ENCODE measurements at places on chromosomes 1 and 21.

- no peak for DNase-seq
These were observed 58.6 kb downstream of the MAST2 start for GRCh38 chr1:45862008-45862407.

GRCh38 chr1:156203331-156203730, 9.4 kb downstream of the SLC25A44 start:
- no peak for DNase-seq

DNA sequence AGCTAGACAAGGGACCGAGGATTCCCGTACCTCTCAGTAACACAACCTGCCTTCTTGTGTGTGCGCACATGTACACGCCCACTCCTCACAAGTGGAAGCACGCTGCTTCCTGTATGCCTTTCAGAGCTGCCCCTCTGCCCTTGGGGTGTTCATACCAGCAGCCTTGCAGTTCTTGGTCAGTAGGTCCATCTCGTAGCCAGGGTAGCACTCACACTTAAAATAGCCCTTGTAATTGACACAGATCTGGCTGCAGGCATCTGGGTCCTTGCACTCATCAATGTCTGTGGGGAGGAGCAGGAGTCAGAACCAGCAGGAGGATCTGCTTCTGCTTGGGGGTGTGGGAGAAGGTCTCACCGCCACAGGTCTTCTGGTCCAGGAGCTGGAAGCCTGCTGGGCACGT, 32.6 kb upstream of the MAGOH start:
- DNase-seq = no peak

GRCh38 chr1:14961661-14962267, 191.8 kb upstream of the TMEM51 start:
- DNase-seq = no peak

- no peak for DNase-seq
These were observed 250.2 kb downstream of the KIF26B start for GRCh38 chr1:245404952-245405351.

GRCh38 chr1:17842686-17843085, 87.6 kb downstream of the ACTL8 start:
- DNase-seq = no peak

DNA sequence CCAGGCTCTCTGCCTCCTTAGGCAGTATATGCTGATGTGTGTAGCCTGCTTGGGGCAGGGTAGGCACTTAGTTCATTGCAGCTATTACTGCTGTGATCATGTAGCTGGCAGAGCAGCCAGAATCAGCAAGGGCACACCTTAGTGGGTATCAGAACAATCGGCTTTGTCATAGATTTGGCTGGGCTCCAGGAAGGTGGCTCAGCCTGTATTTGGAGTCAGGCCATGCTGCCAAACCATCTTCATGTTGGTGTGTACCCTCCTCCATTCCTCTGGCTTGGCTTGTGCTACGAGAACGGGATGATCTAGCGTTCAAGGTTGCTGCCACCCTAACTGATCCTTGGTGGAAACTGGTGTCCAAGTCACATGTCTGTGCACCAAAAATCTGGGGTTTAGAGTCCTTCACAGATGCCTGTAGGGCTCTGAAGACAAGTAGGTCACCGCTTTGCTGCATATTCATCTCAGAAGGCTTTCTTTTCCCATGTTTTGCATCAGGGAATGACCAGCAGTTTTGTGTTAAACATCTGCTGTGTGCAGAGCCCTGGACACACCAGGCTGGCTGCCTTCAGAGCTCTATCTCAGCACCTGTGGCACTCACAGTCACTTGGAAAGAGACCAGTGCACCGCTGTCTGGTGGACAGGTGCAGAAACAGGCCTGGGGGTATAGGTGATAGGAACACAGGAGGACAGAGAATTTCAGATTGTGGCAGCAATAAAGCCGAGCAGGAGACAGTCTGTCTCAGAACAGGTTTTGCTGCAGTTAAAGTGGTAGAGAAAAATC, 23.7 kb downstream of the VANGL1 start:
- no peak for DNase-seq

GRCh38 chr1:35810096-35810881, 2.5 kb downstream of the AGO4 start:
- DNase-seq = no peak

DNA sequence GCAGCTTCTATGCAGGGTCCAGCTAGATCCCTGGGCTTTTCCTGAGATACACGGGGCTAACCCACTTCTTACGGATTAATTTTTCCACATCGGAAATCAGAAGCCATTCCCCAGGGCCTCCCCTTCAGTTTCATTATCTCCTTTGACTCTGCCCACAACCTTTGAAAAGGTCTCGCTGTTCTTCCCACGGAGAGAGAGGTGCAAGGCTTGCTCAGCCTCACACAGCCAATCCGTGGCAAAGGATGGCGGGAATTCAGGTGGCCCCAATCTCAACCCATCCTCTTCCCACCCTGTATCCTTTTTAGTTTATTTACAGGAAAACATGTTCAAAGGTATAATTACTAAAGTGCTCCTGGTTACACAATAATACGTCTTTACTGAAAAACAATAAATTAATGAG, 702 bp upstream of the MAPKAPK2 start:
- no peak for DNase-seq

DNA sequence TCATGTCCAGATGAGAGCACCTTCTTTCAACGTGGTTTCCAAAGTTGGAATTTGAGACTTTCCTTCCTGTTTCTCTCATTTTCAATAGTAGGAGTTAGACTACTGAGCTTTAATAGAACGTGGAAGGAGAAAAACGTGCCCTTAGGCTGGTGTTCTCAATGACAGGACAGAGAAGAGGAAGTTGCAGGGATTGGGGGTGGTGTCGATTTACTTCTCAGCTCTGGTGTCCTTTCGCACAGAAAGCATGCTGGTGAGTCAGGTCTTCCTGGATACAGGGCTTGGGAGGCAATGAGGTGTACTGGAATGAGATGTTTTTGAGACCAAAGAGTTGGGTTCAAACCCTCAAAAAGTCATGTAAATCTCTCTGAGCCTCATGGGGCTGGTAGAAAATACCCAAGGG, 67.1 kb downstream of the HIVEP3 start:
- DNase-seq = no peak

DNA sequence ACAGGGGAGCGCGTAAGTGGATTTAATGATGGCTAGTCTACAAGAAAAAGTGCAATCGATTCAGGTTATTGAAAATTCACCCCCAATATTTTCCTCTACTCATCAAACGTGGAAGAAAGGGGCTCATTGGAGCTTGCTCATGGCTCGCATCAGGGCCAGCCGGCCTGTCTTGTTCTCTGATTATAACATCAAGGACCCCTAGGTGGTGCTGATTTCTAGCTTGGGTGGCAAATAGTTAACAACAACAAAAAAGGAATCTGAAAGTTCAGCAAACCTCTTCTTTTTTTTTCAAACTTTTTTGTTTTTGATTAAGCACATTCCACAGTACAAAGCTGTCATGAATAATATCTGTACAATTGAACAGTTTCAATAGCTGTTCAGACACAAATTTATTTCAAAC, 35.8 kb upstream of the SOD1 start:
- no peak for DNase-seq

DNA sequence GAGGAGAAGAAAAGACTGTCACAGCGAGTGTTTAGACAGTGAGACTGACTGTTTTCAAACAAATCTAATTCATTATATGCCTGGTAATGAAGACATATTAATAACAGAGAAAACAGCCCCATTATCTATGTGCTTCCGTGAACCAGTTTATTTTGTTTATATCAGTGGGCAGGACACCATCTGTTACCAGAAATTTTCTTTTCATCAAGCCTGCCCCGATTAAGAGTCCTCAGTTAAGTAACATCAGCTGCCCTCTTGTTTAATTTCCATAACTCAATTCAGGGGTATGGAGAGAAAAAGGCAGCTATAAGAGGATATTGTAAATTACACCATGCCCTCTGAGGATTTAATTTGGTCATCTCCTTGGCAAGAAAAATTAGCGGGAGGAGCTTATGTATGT, 94.0 kb downstream of the TMEM200B start:
- DNase-seq = no peak

DNA sequence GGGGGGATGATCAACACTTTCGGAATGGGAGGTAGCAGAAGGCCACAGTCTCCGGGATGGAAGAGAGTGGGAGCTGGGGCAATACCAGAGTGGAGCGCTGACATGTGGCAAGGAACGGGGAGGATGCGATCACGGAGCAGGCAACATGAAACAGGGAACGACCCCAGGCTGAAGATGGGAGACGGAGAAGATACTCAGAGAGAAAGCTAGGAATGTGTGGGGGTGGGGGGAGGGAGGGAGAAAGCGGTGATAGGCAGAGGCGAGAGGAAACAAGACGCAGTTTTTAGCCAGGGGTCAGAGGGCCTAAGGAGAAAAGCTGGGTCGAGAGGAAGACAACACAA, 577 bp downstream of the RAB3GAP2 start:
- no peak for DNase-seq

- no peak for DNase-seq
These were observed 71.1 kb upstream of the ZNF281 start for GRCh38 chr1:200480964-200481363.

GRCh38 chr21:39153842-39154241, 29.4 kb downstream of the PSMG1 start:
- DNase-seq = no peak

DNA sequence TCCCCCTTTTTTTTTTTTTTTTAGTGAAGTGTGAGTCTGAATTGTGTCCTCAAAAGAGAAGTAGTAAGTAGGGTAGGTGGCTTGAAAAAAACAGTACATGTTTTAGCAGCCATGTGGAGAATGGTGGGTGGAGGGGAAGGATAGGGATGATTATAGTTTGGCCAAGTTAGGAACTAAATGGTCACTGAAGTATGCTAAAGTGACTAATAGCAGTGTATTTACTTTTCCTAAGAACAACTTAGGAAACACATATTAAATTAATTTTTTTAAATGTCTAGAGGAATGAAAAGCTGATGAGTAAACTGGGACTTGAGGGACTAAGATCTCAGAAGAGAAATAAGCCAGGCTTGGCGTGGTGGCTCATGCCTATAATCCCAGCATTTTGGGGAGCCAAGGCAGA, 55.5 kb downstream of the PLA2G4A start:
- DNase-seq = no peak

GRCh38 chr1:27418326-27419185, 26.1 kb downstream of the GPR3 start:
- no peak for DNase-seq

DNA sequence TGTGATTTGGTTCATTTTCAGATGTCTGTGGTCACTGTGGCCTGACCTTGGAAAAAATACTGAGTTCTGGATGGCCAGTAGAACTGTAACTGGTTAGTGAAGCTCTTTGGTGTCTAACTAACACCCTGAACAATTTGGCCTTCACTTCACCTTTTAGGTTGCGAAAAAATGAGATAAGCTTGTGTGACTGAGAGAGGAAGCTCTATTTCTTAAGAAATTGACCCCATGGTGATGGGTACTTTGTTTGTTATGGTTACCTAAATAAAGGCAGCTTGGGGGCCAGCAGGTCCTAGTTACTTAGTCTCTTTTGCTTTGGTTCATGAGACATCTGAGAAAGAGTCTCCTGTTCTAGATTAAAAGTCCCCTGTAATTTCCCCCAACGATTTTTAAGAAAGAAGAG, 181.6 kb downstream of the ZNF326 start:
- no peak for DNase-seq

DNA sequence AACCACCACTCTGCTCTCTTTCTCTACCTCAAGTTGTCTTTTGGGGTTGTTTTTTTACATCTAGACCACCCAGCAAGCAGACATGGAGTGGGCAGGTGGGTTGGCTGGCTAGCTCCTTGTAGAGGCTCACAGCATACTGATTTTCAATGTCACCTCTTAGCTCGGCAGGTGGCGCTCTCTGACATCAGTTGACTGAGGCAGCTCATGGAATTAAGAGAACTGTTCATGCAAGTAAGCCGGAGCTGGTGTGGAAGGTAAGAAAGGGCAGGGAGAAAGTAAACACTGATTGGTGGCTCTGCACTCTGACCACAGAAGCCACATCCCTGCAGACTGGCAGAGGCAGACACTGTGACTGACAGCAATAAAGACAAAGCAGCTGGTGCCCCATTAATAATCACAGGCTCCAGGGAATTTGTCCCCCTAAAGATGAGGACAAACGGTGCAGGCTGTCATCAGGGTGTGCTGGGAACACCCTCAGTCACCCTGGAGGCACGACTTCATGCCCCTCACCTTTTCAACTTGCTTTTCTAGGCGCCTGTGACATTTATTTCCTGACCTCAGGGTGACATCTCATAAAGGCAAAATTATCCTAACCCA, 226.8 kb downstream of the LMX1A start:
- no peak for DNase-seq

DNA sequence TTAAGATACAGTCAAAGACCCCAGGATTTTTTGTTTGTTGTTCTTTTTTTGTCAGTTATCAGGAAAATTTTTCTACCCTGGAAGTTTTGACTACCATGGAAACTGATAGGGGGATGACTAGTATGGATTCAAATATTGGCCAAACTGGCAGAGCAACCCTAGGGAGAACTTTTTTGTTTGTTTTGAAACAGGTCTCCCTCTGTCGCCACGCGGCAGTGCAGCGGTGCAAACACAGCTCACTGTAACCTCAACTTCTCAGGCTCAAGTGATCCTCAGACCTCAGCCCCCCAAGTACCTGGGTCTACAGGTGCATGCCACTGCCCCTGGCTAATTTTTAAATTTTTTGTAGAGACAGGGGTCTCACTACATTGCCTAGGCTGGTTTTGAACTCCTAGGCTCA, 46.6 kb downstream of the TOR3A start:
- no peak for DNase-seq

- DNase-seq = no peak
These were observed 160.9 kb downstream of the GABPA start for GRCh38 chr21:25895565-25896205.

GRCh38 chr1:77672374-77672773, 10.1 kb downstream of the ZZZ3 start:
- DNase-seq = no peak

DNA sequence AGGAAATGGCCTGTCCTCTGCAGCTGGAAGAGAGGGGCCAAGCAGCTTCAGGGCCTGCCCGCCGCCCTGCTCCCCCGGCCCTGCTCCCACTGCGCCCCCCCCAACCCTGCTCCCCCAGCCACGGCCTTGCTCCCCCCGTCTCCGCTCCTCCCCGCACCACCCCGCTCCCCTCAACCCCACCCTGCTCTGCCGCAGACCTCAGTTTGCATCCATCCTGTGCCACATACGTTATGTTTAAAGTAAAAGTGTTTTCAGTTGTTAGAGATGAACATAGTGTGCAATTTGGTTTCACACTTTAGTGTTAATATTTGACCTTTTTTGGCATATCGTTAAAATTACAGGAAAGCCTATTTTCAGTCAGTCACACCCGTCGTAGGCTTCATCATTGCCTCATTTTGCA, 34.1 kb upstream of the DIP2A start:
- DNase-seq = no peak

GRCh38 chr1:30417001-30417700, 306.2 kb downstream of the MATN1 start:
- no peak for DNase-seq

GRCh38 chr1:44417351-44418021, 12.4 kb downstream of the RNF220 start:
- no peak for DNase-seq
